ENCODE measurements at places on chromosomes 11 and 22. TPM values are rescaled to one million over a fixed set of nuclear protein-coding genes. Genes with fewer than 3 reads are reported as not detected.

DNA sequence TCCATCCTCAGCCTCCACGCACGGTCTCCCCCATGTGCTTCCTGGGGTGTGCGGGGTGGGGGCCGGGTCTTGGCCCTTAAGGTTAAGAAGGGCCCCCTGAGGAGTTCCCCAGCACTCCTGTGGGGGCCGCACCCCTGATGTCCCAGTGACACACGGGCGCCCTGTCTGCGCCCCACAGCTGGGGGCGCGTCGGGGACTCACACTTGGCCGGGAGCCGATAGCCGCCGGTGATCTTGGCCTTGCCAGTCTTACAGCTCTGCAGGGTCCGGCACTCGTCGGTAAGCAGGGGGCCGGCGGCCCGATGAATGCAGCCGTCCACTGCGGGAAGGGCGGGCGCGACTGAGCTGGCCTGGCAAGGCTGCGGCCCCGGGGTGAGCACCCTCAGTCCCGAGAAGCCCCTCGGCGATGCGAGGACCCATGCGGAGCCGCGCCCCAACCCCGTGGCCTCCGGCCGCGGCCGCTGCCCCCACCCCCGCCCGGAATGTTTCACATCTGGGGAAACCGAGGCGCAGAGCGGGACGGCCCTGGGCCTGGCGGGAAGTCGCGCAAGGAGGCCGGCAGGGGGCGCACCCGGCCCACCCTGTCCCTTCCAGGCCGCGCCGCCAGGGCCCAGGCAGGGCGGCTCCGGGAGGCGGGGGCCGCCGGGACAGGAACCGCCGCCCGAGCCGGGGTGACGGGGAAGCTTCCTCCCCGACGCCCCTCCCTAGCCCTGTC, 13.9 kb downstream of the OTUB1 start:
- peak; percentile 89 for DNase-seq

DNA sequence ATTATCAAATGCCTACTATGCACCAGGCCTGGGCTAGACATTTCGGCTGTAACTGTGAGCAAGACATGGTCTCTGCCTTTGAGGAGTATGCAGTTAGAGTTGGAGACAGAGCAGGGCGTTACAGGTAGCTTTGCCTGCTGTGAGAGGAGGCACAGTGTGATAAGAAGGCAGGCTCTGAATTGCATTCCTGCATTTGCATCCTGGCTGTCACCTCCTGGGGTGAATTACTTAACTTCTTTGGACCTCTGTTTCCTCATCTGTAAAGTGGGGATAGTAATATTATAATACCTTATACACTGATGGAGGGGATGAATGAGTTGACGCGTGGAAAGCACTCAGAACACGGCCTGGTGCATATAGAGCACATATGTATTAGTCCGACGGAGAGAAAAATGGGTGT, 118.1 kb upstream of the ARHGAP20 start:
- DNase-seq, result no peak

- DNase-seq, result no peak
These were observed 15.2 kb downstream of the E2F8 start for GRCh38 chr11:19225581-19225980.

DNA sequence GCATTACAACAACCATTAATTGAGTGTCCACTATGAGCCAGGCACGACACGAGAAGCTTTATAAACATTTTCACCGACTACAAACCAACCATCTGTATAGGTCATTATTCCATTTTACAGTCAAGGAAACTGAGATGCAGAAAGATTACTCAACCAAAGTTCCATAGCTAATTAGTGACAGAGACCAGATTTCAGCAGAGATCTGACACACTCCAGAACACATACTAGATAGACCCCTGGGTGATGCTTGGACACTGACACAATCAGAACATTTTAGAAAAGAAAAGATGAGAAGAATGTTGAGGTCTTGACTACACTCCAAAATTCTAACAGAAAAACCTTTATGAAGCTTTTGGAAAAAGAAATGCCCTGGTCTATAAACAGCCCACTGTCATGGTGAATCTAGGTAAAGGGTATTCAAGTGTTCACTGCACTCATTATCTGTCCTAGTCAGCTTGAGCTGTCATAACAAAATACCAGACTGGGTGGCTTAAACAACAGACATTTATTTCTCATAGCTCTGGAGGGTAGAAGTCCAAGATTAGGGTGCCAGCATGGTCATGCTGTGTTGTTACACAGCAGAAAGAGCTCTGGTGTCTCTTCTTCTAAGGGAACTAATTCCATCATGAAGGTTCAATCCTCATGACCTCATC, 89.0 kb downstream of the RELT start:
- DNase-seq, result no peak

The UBQLN3 gene
- total RNA-seq, result 0.45 TPM

DNA sequence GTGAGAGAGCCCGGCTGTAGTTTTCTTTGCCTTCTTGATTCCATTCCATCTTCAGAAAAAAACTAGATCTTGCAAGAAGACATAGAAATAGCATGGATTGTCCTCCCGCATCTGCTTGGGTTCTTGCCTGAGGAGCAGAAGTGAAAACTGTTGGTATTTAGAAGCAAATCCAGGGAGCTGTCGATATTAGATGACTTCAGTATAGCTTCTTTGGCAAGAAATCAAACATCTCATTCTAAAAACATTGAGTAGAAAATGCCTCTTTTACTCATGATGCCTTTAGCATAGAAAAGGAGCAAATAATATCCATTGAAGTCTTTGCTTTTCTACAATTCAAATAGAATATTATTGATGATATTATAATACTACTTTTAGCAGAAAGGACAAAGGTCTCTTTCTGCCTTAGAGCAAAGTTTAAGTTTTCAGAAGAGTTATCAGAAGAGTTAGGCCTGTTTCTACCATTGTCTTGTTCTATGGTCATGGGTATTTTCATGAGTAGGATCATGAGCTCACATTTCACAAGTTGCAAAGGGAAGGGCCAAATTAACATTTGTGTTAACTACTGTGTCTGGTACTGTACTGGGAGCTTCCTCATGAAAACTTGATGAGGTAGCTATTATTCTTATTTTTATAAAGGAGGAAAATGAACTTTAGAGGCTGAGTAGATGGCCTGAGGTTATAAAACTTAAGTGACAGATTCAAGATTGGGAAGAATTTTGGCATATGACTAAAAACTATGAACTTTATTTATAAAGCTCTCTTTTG, 49.7 kb downstream of the EXT2 start:
- DNase-seq, result no peak

- no peak for DNase-seq
These were observed 32.9 kb upstream of the DLAT start for GRCh38 chr11:111992206-111992855.

DNA sequence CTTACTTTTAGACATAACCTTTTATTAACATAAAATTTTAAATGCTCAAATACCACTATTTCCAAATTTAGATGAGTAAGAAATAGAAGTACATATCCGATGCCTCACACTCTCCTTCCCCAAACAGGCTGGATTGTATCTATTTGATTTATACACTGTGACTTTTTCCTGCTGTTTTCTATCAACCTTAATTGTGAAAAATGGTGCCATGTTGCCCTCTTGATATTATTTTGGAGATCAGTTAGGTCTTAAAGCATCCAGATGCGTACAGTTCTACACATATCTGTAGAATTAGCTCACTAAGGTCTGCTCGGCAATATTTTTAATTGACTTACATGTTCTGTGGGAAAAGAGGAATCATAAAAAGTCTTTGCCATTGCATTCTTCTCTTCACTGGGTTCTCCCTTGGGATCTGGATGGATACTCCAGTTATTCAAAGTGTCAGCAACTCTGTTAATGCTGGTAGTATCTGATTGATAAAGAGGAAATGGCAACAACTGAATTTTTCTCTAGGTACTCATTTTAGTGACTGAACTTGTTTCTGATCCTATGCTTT, 27.2 kb downstream of the EIF3M start:
- no peak for DNase-seq

- peak; percentile 32 for DNase-seq
These were observed 126.5 kb downstream of the CHST1 start for GRCh38 chr11:45538939-45539338.

- DNase-seq, result peak; percentile 70
These were observed 15.2 kb downstream of the MIF start for GRCh38 chr22:23909296-23909898.

The GPR83 gene
- 3.6 TPM for total RNA-seq

DNA sequence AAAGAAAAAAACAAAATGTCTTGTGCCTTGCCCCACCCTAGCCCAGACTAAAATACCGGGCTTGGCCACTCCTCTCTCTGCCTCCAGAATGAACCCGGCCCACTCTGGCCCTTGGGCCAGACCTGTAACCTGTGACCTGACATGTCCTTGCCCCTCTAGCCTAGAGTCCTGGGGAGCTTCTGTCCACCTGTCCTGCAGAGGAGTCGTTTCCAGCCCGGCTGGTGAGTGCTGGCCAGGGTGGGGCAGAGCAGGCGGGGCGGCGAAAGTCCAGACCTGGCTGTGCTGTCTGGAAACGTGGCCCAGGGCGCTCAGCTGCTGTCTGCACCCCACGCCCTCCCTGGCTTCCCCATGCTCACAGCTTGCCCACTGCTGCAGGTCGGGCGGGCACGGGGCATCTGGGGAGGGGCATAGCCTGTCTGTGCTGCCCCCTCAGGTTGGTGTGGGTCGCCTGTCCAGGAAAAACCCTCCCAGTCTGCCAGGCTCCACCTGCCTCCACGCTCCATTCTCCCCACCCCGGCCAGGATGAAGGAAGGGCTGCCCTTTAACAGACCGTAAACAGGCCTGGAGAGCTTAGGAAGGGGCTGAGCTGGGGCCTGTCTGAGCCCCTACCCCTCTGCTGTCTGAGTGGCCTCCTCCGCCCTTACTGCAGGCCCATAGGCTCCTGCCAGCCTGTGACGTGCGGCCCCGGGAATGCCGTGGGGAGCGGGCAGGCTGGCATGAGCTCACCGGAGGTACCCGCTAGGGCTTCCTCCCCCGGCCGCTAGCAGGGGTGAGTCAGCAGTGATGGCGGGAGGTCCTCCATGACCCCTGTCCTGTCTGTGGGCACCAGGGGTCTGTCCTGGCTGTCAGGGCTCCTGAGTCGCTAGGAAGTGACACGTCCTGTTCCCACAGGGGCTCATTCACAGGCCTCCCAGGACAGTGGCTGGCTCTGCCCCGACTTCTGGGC, 1.9 kb downstream of the CD151 start:
- peak; percentile 71 for DNase-seq

DNA sequence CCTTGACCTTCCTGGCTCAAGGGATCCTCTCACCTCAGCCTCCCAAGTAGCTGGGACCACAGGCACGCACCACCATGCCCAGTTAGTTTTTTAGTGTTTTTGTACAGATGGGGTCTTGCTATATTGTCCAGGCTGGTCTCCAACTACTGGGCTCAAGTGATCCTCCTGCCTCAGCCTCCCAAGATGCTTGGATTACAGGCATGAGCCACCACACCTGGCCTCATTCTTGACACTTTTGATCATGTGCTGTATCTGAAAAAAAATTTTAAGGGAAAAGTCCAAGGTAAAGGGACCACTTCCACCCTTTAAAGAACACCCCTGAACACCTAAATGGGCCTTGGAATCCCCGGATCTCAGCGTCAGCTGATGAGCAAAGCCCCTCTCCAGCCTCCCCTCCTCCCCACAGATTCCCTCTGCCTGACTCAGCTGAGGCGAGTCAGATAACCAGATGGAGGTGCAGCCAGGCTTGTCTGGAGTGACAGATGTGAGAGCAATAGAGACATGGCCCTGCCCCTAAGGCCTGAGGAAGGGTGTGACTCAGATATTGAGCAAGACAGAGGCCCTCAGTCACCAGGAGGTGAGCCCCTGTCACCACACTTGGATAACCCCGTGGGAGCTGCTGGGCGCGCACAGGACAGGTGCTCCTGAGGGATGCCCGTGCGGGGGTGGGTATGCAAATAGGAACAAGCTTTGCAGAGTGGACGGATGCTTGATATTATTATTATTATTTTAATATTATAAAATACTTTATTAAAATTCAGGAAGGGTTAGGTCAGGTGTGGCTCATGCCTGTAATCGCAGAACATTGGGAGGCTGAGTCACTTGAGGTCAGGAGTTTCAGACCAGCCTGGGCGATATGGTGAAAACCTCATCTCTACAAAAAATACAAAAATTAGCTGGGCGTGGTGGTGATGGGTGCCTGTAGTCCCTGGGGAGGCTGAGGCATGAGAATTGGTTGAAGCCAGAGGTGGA, 5.0 kb upstream of the CCDC88B start:
- no peak for DNase-seq

The RIMBP3C gene
- total RNA-seq, result 0.64 TPM

GRCh38 chr22:47082505-47082904, 320.1 kb downstream of the TBC1D22A start:
- no peak for DNase-seq

The OR8B8 gene
- total RNA-seq, result not detected

DNA sequence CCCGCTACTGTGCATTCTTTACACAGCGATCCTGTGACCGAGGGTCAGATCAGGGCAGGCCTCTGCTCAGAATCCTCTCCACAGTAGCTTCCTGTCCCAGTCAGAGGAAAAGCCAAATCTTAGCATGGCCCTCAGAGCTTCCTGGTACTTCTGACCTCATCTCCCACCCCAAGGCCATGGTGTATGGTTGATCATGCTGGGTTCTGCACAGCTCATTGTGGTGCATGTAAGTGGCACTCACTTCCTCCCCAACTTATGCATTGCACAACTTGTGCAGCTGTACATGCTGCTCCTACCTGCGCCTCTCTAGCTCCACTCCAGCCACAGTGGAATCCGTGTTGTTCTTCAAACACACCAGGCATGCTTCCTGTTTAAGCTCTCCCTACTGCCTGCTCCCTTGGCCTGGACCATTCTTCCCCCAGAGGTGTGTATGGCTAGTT, 20.3 kb downstream of the BMAL1 start:
- no peak for DNase-seq

DNA sequence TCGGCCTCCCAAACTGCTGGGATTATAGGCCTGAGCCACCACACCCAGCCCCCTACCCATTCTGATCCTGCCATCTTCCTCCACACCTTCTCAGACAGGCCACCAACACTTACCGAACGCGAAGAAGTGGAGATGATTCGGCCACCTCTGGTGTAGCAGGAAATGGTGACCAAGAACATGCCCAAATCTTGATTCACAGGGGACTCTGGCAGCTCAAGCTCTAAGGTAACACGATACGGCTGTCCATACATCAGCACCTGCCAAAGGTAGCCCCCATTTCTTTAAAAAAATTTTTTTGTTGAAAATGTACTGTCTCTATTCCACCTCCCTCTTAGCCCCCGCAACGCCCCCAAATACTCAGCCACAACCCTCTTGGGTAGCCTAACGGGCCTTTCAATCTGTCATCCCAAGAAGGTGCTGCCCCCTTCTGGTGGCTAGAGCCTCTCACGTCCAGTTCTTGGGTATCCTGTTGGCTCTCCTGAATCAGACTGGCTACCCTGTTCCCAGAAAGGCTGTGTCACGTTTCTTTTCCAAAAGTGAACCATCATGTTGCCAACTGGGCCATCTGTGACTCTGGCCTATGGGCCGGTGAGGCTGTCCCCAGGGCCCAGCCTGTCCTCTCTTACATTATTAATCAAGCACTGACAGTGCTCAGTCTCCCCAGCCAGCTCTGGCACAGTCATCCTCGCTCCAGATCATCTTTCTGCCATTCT, 5.3 kb upstream of the LRRN4CL start:
- peak; percentile 91 for DNase-seq

The PGGHG gene
- 1.6 TPM for total RNA-seq

- DNase-seq, result no peak
These were observed 550.7 kb downstream of the MN1 start for GRCh38 chr22:27250886-27251285.

DNA sequence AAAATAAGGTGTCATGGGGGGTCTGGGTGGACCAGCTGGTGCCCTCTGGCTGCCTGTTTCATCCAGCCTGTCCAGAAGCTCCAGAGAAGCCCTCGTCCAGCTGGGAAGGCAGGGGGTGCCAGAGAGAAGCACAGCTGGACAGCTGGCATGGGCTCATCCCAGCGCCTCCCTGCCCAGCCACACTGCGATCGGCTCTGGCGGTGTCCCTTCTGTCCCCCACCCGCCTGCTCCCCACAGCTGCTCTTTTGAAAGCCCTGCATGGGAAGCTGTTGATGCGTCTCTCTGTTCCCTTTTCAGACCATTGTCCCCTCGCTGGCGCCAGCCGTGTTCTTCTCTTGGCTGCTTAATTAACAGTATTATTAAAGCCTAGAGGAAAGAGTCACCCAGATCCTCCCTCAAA, 86.5 kb downstream of the MN1 start:
- no peak for DNase-seq
